Stimulated activated CD4-positive, alpha-beta T cell treated with anti-CD3 and anti-CD28 coated beads, Interleukin-2, amount 100 ng/mL, for 48 hours (primary cell): ENCODE measurements at places on chromosomes 5 and 9.

DNA sequence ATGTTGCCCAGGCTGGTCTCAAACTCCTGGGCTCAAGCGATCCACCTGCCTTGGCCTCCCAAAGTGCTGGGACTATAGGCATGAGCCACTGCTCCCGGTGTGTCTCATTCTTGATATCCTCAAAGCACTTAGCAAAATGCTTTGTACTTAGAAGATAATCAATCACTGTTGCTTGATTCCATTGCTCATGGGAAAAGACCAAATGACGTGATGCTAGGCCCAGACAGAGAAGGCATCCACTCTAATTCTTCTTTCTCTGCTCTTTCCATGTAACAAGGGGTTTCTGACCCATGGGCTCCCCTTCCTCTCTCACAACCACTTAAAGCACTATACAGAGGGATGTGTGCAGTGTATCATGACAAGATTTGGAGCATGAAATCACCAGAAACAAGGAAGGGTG is 83.0 kb downstream of the APBA1 start:
- no peak for DNase-seq

DNA sequence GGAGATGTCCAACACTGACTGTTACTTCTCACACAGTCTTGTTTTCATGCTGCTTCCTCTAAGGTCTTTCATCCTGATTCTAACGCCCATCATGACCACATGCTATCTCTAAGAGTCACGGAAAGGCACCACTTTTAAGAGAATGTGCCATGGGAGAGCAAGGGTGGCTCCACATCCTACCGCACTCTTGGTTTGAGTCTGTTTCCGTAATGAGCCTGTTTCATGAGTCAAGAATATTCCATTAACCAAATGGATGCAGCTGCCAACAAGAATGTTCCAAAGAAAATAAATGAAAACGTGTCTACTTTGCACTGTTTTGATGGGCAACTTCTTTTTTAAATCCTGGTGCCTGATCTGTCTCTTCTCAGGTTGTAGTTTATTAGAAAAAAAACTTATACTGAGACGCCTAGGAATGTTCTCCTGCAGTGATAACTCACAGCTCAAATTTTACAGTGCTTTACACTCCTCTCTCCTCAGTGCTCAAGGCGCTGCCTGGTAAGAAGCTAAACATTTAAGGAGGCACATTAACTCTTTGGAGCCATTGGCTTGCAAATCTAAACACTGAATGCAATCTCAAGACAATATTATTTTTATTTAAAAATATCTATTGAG is 124.3 kb downstream of the FGF1 start:
- DNase-seq: no peak

GRCh38 chr5:125150041-125150669 is 403.7 kb upstream of the ZNF608 start:
- DNase-seq: no peak

DNA sequence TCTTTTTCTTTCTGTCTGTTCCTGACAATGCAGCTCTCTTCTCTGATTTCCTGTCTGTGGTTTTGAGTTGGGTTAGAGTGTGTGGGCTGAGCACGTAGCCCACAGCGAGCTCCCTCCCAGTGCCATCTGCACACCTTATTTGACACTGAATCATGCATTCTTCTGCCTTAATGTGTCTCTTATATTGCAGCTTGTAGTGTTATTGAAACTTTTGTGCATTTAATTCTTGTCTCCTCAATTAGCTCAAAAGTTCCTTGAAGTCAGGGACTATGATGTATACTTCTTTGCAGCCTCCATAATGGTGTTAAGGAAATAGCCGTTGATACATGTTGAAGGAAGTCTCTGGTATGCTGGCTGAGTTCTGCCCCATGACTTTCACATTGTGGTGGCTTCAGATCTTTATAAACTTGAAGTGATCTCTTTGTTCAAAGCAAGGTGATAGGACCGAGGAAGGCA is 576.2 kb upstream of the CLINT1 start:
- DNase-seq: peak; percentile 2

- no peak for DNase-seq
Measured at GRCh38 chr5:15391704-15392397, 108.1 kb upstream of the FBXL7 start.

- no peak for DNase-seq
Measured at GRCh38 chr9:111852291-111852690, 44.3 kb upstream of the UGCG start.

DNA sequence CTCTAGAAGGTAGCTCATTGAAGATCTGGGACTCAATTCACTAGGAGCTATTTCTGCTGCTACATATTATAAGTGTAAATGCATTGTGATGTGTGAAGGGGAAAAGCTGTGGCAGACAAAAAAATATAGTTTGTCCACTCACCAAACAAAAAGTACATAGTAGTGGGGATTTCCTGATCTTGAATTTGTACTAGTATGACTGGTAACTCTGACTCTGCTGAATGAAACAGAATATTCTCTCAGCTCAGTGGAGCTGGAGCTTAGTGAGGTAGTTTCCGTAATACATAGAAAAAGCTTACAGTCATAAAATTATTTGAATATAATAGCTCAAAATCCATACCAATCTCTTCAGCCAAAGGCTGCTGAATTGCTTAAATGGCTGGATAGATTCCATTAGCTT is 455.6 kb upstream of the CD180 start:
- no peak for DNase-seq

- DNase-seq: no peak
Measured at GRCh38 chr5:88882276-88883038, 527 bp downstream of the MEF2C start.

GRCh38 chr9:109381011-109381729 is 60.3 kb upstream of the EPB41L4B start:
- no peak for DNase-seq

GRCh38 chr5:179142434-179143198 is 82.4 kb downstream of the ZNF354C start:
- DNase-seq: no peak

- no peak for DNase-seq
Measured at GRCh38 chr9:4849369-4849768, 56.6 kb downstream of the RCL1 start.

DNA sequence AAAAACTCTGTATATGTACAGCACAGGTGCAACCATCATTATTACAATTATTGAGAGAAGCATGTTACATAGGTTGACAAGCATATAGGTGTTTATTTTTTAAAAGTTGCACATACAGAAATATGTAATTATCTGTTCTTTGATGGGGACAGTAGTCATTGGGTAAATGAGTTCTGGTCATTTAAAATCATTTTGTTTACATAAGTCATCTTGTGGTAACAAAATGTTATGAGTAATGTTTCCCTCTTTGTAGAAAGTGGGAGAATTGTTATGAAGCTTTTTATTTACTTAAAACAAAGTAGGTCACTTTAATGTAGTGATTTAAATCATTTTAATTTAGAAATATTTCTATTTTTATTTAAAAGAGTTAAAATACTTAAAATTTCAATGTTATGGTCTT is 33.8 kb upstream of the FBXL17 start:
- DNase-seq: no peak

GRCh38 chr5:174829511-174829864 is 105.1 kb downstream of the MSX2 start:
- DNase-seq: no peak

GRCh38 chr9:35048511-35048910 is 23.9 kb downstream of the VCP start:
- DNase-seq: no peak

DNA sequence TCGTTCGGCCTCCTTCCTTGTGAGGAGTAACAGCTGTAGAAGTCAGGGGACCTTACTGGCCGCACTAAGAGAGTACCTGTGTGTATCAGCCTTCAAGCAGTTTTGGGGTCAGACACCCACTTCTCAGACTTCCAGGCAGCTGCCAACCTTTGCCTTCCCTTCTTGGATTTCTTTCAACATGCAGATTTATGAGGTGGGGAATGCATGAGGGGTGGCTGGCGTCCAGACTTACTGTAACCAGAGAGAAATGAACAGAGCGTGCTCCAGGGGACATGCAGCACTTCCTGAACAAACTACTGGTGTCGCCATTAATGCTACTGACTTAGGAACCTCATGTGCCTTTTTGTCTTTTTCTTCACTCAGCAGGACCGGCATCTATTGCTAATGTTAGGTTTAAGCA is 46.7 kb downstream of the INSYN2B start:
- DNase-seq: no peak

DNA sequence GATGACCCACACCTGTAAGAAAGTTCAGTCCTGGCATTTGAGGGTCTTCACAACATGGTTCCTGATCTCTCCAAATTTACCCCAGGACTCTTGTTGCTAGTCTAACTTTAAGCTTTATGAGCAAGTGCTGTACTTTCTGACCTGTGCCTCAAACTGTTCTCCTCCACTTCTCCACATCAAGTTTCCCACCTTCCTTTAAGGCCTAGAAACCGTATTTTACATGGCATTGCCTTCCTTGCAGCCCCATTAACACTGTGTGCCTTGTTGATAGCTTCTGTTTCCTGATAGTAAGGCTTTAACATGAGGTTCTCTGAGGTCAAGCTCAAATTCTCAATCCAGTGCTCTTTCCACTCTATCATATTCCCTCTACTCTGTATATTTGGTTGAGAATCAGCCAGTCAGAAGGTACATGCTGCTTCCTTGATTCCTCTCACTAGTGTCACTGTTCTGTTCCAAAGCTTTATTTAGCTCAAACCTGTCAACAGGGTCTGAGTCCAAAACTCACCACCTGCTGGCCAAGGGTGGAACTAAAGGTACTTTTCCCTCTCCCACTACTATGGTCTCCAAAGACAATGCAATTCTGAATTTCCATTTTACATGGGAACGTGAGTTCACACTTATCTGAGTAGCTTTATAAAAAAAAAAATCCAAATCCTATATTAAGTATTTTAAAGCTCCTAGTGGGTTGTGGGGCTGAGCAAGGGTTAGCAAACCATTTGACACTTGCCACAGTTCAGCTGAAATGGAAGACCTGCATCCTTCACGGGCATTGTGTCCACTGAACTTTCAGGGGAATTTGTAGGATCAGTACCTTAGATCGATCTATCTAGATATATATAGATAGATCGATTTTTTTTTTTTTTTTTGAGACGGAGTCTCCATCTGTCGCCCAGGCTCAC is 21.1 kb downstream of the VCP start:
- DNase-seq: peak; percentile 37

- no peak for DNase-seq
Measured at GRCh38 chr9:6761306-6761705, 3.5 kb downstream of the KDM4C start.

- DNase-seq: no peak
Measured at GRCh38 chr9:107971241-107971640, 481.7 kb upstream of the KLF4 start.

GRCh38 chr9:88936668-88937067 is 54.6 kb upstream of the S1PR3 start:
- DNase-seq: no peak

GRCh38 chr5:73733219-73733618 is 107.2 kb downstream of the ARHGEF28 start:
- DNase-seq: no peak

- DNase-seq: no peak
Measured at GRCh38 chr9:72985746-72986145, 32.9 kb upstream of the ALDH1A1 start.

DNA sequence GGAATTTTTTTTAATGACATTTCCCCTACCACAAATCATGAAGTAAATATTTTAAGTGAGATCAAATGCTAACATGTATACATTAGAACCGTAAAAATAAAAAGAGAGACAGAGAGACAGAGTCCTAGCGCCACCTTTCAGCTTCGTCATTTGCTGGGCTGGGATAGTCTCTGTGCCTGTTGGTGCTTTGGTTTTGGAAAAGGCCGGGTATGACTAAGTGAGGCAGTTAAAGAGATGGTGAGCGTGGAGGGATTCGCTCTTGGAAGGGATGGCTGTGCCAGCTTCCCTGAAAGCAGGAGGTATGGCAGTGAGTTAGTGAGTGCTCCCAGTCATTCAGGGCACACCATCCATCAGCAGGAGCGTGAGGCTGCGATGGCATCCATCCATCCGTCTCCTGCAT is 729.6 kb upstream of the WWC1 start:
- DNase-seq: no peak

DNA sequence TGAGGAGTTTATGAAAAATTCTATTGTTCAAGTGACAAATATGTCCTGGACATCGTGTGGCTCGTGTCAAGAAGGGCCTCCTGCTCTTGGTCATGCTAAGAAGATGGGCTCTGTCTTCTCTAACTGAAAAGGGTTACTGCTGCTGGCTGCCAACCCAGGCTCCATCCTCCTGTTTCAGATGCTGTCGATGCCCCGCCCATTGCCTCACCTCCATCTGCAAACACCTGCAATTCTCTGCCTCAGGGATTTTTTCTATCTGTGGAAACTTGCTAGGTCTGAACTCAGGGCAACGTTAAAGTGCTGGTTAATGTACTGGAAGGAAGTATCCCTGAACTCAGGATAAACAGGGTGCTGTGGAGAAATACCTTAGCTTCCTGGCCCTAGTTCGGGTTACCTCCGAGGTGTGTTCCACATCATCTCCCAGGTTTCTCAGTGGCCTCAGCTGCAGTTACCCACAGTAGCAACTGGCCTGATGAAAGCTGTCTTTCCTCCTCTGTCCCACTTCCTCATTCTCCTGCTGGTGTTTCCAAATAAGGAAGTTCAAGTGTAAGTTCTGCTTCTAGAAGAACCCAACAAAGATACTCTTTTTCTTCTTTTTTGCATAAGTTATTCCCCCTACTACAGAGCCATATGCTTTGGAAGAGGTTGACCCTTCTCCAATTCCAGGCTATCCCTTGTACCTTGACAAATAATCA is 151.7 kb upstream of the SMIM23 start:
- DNase-seq: no peak

- no peak for DNase-seq
Measured at GRCh38 chr5:58761407-58761806, 178.5 kb downstream of the RAB3C start.

DNA sequence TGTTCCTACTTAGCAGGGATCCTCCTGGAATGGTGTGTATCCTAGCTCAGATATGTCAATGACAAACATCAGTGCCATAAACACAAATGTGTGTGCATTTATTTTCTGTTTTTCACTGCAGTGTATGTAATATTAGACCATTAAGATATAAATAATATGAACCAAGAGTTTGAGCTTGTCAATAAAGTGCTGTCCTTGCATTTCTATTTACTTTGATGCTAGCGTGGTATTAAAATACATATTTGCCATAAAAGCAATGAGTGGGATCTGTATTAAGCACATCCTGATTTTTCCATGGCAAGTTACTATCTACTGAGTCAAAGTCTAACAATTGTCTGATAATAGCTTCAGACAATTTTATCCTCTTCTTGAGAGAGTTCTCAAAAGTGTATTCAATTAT is 157.6 kb downstream of the DIRAS2 start:
- no peak for DNase-seq

DNA sequence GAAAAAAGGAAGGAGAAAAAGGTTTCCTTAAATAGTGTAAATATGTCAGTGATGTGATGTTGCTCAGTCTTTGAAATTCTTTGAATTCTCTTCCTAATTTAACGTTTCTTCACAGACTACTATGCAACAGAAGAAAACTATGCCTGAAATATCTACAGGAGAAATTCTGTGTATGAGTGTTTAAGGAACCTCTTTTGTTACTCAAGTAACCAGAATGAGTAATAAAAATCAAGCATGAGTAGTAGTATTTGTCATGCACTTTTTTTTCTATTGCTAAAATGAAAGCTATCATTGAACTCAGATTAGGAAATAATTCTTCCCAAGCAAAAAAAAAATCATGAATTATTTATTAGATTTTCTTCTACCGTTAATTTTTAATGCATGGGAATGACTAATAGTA is 20.3 kb upstream of the THG1L start:
- DNase-seq: no peak
